ENCODE measurements at places on chromosomes 13 and 19. TPM values are rescaled to one million over a fixed set of nuclear protein-coding genes. Genes with fewer than 3 reads are reported as not detected.

DNA sequence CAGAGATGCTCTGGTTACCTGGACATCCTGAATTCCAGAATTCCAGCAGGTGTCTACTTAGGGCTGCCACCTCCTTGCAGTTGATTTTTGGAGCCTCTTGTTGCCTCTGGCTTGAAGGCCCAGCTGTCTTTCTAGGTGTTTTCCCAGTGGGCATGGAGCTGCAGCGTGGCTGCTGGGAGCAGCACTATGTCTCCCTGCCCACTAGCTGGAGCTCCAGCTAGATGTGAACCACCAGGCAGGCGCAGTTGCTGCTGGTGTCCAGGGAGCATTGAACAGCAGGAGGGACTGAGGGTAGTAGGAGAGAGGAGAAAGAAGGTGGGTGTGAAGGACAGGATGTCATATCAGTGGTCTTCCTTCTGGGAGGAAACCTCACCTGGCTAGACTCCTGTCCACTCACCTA, 9.9 kb upstream of the SELENOW start:
- DNase-seq, result no peak

GRCh38 chr19:54551950-54552912, 21.4 kb upstream of the LILRA2 start:
- DNase-seq, result no peak

The ANKRD10 gene
- total RNA-seq, result 308 TPM

The TMEM59L gene
- total RNA-seq, result not detected

DNA sequence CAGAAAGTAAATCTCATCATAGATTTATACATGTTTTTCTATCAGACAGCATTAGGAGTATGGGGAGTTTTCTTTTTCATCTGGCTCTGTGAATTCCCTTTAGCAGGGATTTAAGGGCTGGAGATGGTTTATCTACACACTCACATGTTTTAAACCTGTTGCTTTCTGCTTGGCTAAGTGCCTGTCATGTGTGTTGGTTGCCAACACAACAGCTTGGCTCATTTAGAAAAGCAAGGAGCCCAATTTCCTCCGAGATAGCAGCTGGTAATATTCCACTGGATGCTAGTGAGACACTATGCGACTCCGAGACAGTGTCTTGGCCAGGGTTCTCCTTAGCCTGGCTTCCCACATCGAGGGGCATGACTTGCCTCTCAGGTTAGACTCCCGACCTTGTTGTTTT, 83.3 kb downstream of the KLF5 start:
- DNase-seq, result no peak

DNA sequence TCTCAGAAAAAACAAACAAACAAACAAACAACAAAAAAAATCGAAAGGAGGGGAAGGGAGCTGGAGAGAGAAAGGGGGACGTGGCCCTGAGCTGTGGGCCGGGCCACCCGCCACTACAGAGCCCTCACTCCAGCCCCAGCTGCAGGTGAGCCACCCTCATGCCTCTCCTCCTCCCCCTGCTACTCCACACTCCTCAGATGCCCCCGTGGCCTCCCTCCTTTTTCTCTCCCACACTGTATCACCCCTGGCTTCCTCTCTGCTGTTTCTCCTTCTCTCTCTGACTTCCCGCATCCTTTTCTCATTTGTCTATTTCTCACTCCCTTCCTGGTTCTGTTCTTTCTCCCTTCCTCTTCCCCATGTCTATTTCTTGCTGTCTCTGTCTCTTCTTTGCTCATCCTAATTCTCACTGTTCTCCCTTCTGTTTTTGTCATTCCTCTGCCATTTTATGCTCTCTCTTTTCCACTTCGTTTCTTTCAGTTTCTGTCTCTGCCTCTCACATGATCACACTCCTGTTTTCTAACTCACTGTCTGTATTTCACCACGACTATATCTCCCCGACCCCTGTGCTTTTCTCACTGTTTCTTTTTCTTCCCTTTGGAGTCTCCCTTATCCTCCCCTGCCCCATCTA, 2.7 kb downstream of the KLK2 start:
- no peak for DNase-seq

DNA sequence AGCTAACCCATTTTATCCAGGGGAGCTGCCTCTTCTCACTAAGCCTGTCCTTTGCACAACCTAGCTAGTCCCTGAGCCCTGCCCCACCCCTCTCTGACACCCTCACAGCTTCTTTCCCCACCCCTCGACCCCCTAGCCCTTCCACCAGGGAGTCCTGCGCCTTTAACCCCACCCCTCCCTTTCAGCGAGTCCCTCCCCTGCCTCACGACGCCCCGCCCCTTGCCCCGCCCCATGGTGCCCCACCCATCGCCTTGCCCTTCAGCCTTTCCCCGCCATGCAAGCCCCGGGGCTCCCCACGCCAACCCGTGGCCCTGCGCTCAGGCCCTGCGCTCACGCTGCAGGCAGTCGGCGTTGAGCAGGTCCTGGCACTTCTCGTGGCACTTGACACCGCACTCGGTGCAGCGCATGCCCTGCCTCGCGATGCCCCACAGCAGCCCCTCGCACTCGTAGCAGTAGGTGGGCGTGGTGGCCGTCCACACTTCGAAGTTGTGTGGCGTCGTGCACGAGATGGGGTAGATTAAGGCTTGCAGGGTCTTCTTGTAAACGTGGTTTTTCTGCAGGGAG, 40.0 kb downstream of the UNC13A start:
- DNase-seq, result no peak

DNA sequence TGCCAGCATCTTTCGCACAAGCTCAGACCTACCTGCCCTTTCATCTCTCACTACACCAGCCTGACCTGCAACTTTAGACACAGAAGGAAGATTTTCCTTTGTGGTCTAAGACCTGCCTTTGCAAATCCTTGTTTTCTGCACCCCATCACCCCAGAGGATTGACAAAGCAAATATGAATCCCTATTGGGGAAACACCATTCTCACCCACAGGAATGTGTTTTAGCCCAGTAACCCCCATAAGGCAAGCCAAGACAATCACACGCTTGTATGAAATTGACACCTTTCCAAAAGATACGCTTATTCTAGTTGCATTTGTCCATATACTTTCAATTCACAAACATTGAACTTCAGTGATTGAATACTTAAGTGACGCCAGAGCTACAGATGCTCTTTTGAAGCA, 55.7 kb downstream of the SPATA13 start:
- DNase-seq, result no peak

GRCh38 chr19:51103926-51104341, 4.3 kb downstream of the CTU1 start:
- DNase-seq, result no peak

The KIR2DL1 gene
- total RNA-seq, result not detected

The C13orf42 gene
- not detected for total RNA-seq

The EMP3 gene
- not detected for total RNA-seq

DNA sequence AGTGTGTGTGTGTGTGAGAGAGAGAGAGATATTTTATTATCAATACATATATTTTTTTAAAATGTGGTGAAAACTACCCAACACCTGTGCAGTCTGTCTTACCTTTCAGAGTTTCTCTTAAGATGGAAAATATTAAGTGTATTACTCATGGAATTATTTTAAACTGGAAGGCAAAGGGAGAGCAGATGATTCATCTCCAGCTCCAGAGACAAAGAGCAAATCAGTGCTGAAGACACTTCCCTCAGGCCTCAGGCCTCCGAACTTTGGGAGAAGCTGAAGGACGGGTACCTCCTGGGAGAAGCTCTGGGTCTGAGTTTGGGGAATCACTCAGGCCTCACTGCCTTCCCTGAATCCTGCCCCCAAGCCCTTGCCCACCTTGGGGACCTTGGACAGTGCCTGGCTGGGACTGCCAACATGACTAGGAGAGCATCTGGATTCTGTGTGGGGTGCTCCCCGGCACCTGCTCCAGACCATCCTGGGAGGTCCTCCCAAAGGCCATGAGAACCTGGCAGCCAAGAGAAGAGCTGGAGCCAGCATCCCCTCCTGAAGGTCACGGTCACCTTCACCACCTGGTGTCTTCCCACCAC, 170.4 kb upstream of the UBL3 start:
- DNase-seq, result no peak

GRCh38 chr19:33689868-33690267, 68.1 kb downstream of the CHST8 start:
- no peak for DNase-seq

DNA sequence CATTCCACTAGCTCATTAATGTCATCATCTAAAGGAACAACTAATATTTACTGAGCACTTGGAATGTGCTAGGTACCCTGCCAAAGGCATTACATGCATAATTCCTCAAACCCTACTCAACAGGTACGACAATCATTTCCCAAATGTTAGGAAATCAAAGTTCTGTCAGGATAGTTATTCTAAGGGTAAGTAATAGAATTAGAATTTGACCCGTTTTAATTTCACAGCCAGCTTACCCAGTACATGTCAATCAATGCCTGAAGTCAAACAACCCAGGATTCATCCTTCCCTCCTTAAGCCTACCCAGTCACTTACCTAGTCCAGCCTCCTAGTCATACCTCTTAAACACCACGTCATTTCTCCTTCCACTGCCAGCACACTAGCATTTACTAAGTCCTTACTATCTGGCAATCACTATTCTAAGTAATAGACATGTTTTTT, 2.4 kb downstream of the LNX2 start:
- DNase-seq, result peak; percentile 29

- DNase-seq, result no peak
Observed at GRCh38 chr13:90686442-90686841, 661.0 kb upstream of the MIR17HG start.

The BABAM1 gene
- 98.6 TPM for total RNA-seq

GRCh38 chr13:23069566-23069965, 111.2 kb upstream of the SGCG start:
- no peak for DNase-seq

The CGB5 gene
- not detected for total RNA-seq

DNA sequence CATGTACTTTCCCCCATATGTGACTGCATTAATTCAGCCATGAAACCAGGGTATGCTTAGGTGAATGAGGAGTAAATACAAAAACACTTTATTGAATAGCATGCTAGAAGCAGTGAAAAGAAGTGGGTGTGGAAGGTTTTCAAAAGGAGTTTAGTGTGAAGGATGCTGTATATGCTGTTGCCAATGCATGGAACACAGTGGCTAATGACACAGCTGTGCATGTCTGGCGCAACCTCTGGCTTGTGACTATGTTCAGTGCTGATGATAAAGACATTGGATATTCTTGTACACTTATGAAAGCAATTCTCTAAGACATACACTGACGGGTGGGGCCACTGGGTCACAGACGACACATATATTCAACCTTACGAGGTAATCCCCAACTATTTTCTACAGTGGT, 55.2 kb downstream of the SOX21 start:
- DNase-seq, result no peak

DNA sequence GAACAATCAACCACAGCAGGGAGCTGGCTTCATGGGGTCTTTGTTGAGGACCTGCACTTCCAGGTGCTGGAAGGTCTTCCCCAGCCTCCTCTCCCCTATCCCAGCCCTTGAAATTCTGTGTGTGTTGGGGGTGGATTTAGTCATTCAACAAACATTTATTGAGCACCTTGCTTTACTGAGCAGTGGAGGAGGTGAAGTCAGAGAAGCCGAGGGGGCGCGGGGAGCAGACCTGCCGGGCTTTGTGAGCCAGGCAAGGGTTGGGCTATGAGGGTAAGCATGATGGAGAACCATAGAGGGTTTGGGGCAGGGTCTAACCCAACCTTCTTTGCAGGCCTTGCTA, 3.5 kb upstream of the C19orf85 start:
- DNase-seq, result no peak

DNA sequence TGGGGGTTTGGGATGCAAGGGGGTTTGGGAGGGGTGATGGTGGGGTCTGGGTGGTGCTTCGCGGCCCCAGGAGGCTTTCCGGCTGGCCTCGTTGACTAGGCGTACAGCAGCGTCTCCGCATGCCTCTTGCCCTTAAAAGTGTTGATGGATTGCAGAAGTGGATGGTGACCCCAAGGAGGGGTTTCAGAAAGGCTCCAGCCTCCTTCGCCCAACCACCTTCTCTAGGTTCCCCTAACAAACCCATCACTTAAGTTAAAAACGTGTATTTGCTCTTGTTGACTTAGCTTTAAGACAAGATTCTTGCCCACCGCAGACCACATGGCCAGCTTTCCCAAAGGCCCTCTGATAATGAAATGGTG, 8.1 kb upstream of the TSHZ3 start:
- DNase-seq, result no peak

DNA sequence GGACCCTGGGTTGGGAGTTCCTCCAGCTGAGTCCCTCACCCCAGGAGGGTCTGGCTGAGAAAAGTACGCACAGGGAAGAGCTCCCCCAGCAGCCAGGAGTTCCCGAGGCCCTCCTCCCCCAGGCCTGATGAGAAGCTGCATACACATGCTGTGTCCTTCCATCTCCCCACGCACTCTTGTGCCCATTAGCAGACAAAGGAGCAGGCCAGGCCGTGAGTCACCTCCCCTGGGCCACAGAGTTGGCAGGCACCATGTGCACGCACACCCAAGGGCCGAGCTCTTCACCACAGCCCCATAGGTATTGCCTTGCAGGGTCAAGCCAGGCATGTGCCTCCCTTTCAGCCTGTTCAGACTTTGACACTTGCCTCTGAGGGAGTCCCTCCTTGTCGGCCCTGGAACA, 17.5 kb downstream of the MAU2 start:
- DNase-seq, result no peak

- no peak for DNase-seq
Observed at GRCh38 chr19:1285737-1286360, at the start of gene EFNA2. EFNA2 (plus strand) TSS chr19:1285873; CDS start chr19:1286169, 296 bp downstream.

GRCh38 chr13:42991898-42992763, at the start of gene EPSTI1:
EPSTI1 (minus strand) TSS chr13:42992241; CDS start chr13:42992165, 76 bp downstream.
- DNase-seq, result peak; percentile 52

The CLDN10 gene
- total RNA-seq, result not detected

The ZNF132 gene
- not detected for total RNA-seq

DNA sequence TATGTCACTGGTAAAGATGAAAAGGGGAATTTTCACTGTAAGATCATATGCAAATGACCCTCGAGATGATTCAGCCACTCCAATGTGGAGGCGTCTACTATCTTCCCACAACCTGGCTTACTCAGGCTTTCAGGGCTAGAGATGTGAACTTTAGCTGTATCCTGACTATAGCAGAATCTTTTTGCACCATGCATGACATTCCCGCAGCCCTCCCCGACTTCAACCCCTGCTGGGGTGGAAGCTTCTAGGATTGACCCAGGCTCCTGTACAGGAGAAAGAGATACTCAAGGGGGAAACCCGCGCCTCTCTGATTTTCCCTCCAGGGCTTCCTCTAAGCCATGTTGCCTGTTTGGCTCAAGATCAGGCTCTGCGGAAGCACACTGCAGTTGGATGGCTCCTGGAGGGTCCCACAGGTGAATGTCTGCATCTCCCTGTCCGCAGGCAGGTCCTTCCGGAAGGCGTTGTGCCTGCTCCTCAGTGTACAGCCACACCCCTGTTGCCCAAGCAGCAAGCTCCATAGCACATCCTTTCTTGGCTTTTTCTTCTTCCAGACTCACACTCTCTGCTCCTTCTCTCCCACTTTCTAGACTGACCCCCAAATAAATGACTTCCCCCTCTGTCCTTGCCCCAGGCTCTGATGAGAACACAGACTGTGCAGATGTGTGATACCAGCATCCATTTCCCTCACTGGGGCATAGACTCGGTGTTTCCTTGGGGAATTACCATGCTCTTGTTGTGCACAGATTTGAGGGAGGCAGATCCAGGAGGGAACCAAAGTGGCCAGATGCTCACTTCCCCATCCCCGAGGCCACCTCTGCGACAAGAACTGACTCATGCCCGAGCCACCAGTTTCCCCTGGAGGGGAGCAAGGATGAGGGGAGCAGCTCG, 29.1 kb upstream of the POP4 start:
- DNase-seq, result no peak

The SPC24 gene
- 98.0 TPM for total RNA-seq

The MARK4 gene
- 8.3 TPM for total RNA-seq
